ENCODE measurements at places on chromosomes 7 and 10.

DNA sequence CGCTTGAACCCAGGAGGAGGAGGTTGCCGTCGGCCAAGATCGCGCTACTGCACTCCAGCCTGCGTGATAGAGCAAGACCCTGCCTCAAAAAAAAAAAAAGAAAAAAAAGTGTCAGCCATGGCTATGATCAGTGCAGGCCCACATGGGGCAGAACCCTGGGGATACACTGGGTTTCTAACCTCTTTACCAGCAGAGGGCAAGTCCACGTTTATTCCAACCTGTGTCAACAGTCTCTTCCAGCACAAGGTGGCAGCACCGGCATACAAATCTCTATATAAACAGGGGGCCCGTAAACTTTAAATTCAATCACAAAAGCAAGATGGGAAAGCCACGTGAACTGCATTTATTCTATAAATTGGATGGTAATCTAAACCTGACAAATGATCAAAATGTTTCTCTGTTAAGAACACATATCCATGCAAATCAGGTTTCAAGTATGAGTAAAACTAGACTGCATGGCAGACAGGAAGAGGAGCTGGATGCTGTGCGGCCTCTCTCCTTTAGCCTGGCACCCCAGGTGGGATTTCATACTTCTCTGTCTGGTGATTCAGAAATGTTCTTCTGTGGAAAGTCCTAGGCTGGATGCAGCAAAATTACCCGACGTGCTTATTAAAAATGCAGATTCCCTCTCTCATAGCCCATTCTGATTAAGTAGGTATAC, 60.0 kb upstream of the STEAP1B start:
- peak; percentile 64 for DNase-seq

DNA sequence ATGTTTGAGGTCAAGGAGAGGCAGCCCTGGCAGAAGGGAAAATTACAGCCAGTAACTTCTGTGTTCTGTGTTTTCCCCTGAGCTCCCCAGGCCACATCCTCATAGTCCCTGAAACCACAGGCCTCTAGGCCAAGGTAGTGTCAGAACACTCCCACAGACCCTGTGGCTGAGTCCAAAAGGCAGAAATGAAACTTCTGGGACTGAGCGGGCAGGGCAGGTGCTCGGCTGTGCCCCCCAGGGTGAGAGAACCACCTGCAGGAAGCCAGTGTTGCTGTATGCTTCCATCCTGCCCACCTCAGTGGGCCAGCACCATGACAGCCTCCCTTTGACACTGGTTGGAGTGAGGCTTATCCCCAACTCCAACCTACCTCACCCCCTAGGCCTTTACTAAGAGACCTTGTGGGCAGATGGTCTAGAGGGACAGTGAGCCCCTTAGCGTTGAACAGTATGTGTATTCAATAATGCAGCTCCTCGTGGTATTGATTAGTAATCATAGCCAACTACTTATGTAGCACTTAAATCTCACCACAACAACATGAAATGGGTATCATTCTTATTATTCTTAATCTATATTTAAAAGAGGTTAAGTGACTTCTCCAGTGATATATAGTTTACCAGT, 30.3 kb downstream of the PIK3CG start:
- no peak for DNase-seq

DNA sequence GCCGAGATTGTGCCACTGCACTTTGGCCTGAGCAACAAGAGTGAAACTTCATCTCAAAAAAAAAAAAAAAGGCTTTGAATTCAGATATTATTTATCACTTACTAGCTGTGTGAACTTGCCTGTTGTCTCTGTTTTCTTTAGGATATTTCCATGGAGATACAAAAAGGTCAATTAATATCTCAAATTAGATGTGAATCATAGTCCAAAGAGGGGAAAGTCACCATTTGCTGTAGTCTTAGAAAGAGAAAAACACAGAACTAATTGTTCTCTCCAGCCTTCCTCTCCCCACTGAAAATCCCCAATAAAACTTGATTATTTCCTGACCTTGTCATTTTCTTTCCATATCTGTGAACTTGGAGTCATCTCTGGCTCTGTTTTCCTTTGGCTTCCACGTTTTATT, 21.2 kb downstream of the HEPACAM2 start:
- no peak for DNase-seq

GRCh38 chr7:55363386-55364170, 1.6 kb upstream of the LANCL2 start:
- DNase-seq: no peak

DNA sequence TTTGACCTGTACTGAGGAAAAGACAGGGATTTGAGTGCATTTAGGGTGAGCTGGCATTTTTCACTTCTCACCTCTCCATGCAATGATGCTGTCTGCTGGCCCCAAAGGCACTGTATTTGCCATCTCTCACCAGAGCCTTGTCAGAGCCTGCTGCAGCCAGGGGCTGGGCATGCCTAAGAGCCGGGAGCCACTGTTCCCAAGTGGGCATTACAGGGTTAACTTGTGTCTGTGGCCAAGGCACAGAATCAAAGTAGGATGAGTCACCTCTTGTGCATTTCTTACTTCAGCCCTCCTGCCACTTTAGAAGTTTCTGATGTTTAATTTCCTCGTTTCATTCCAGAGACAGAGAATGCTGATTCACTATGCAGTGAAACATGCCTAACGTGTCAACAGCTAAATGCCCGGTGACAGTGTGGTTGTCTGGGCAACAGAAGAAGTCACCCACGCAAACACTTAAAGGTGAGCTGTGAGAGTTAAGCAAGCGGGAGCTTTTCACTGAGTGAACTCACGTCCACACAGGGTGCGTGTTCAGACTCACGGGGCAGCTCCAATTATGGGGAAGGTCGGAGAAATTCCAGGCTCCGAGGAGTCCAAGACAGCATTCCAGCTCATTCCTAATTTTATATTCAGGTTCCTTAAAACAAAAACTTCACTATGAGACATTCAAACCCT, 57.1 kb upstream of the IGFBP3 start:
- DNase-seq: no peak

- no peak for DNase-seq
Observed at GRCh38 chr10:77415313-77415960, 222.2 kb downstream of the KCNMA1 start.

DNA sequence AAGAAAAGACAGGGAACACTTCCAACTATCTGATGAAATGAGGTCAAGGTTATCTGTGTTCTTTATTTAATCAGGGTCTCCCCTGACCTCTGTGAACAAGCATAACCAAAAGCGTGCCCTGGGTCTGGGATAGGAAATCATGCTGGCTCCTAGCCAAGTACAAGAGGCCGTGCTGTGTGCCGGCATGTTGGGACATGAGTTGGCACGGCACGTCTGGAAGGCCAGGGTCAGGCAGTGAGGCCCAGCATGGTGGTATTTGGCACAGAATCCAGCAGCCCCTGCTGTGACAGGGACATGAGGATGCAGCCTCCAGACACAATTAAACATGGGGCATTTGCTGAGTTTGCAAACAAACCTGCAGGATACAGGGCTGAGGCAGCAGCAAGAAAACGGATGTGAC, 320.4 kb downstream of the PLXNA4 start:
- DNase-seq: peak; percentile 86

GRCh38 chr10:110392868-110393740, 88.4 kb upstream of the SMNDC1 start:
- no peak for DNase-seq

DNA sequence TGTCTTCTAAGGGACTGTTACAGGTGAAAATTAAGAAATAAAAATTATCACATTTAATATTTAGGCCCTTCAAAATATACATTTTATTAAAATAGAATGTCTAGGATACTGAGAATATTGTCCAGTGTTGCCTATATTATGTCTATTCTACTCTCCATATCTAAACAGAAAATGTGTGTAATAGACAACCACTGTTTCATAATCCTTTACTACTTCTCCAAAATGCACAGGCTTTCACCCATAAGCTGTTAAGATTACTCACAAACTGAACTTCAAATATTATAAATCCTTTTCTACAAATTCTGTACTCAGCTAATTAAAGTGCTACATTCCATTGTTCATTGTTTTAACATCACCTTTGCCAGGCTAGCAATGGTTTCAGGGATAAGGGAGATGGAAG, 56.7 kb upstream of the TFEC start:
- DNase-seq: no peak

DNA sequence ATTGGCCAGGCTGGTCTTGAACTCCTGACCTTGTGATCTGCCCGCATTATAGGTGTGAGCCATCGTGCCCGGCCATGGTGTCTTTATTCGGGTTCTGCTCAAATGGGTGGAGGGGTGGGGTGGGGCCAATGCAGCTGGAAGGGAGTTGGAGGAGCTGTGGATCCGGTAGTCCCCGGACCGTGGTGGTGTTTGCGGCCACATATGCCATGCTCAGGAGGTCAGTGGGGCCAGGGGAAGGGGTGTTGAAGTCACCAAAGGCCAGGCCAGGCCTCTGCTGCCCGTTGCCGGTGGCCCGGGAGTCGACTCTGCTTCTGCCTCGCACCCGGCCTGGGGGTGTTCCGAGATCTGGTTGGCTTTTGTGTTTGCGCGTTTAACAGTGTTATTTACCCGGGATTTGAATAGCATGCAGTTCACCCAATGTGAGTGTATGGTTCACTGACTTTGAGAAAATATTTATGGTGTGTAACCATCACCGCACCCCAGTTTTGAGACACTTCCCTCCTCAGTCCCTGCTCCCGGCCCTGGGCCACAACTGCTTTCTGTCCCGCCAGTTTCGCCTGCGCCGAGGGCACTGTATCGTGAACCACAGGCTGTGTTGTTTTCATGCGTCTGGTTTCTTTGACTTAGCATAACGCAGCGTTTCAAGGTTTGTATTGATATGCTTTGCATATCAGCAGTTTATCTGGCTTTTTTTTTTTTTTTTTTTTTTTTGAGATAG, 10.7 kb downstream of the INPP5A start:
- no peak for DNase-seq

DNA sequence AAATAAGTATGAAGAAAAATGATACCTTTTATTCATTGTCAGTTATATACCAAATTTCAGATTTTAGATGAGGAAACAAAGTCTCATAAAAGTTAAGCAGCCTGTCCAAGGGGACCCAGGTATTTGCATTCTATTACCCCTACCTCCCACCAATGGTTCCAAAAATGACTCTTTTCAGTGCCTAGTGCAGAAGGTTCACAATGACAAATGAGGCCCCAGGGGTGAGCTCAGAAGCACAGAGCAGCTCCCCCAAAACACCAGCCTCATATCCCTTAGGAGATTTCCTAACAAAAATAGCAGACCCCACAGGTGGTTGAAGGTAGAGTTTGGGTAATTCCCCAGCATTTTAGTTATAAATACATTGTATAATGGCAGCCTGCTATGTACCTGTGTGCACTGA, 168.6 kb downstream of the REEP3 start:
- no peak for DNase-seq
